ENCODE measurements at places on chromosomes 16 and 17.

DNA sequence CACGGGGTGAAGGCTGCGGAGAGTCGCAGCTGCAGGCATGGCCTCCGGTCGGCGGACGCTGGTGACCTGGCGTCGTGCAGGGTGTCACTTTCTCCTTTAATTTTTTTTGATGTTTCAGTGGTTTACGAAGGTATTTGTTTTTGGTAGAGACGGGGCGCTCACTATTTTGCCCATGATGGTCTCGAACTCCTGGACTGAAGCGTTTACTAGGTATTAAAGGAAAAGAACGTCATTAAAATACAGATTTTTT lies 17.1 kb downstream of the ZNF213 start:
- no peak for DNase-seq

DNA sequence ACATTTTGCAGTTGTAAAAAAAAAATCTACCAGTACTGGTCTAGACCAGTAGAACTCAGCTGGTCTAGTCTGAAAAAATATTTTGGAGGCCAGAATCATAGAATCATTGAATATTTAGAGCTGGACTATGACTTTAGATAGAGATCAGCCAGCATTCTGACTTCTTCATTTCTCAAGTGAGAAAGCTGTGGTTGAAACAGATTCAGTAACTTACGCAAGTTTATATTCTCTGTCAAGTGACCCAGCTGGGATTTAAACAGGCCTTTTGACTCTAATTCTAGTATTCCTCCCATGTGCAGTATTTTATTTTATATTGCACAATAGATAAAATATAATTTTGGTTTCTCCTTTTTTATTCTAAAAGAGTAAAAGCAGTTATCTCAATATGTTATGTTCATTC lies 4.9 kb downstream of the TNRC6A start:
- DNase-seq, result no peak

DNA sequence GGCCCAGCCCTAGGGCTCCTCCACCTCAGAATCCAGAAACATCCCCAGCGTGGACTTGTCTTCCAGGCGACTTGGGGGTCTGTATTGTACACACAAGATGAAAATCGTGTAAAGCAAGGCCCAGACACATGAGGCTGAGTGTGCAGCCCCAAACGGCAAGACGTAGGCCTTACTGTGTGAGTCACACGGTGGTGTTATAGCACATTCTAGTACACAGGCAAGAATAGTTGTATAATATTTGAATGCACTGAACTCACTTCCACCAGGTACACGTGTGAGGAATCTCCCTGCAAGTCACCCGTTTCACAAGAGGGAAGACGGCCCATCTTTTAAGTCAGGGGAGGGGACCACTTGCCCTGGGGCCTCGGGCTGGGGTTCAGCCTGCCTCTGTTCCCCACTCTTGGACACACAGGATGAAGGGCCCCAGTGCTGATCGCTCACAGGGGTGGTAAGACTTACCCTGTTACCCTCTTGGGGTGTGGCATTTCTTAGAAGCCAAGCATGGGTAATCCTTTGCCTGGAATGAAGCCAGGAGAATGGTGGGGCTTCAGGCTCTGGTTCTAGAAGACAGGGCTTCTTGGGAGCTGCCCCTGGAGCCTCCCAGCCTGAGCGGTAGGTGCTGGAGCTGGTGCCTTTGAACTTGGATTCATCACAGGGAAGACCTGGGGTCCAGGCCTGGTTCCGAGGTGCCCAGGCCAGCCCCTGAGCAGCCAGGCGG lies 71.3 kb downstream of the SREBF1 start:
- no peak for DNase-seq

GRCh38 chr17:75778861-75779249 lies 5.8 kb upstream of the UNK start:
- no peak for DNase-seq

GRCh38 chr17:300881-301280 lies 51.7 kb downstream of the RPH3AL start:
- no peak for DNase-seq

DNA sequence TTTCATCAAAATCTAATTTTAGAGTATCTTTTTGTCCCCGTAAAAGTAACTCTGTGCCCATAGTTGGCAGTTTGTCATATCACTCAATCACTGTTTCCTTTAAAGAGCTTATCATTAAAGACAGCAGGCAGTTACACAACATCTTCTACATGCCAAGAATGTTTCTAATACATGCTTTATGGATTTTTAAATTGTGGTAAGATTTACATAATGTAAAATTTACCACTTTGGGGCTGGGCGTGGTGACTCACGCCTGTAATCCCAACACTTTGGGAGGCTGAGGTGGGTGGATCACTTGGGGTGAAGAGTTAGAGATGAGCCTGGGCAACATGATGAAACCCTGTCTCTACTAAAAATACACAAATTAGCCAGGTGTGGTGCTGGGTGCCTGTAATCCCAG lies 687.2 kb downstream of the WWOX start:
- no peak for DNase-seq

GRCh38 chr17:58686980-58687379 lies 4.9 kb downstream of the TEX14 start:
- no peak for DNase-seq

- DNase-seq, result no peak
These were observed 8.1 kb downstream of the CHMP6 start for GRCh38 chr17:80999536-81000333.

All from stimulated activated CD4-positive, alpha-beta T cell treated with anti-CD3 and anti-CD28 coated beads, Interleukin-15, amount 100 ng/mL, for 1 hour (primary cell).